ENCODE measurements at places on chromosomes 16 and 17. TPM values are rescaled to one million over a fixed set of nuclear protein-coding genes. Genes with fewer than 3 reads are reported as not detected.

DNA sequence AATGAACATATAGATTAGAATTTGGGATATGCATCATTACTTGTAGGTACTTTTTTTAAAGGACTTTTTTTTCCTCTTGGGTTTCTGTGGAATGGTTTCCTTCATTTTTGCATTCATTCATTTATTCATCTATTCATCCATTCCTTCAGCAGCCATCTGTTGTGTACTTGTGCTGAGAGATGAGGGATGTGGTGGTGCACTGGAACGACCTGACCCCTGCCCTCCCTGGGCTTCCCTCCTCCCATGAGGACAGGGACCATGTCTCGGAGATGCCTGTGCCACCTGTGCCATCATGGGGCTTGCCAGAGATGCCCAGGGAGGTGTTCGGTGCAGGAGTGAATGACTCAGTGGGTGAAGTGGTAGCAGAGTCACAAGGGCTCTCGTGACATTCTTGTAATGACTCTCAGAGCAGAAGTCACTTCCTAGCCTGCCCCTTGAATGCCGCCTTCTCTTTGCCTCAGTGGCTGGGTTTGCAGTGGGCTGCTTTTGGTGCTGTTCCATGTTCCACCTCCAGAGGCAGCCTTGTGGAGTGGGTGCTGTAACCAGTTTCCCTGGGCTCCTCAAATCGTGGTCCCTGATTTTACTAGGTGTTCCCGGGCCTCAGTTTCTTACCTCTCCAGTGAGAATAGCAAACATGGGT is 43.9 kb downstream of the CLEC16A start:
- no peak for DNase-seq

GRCh38 chr16:56389554-56389953 is 35.8 kb downstream of the AMFR start:
- peak; percentile 98 for DNase-seq

- no peak for DNase-seq
These were observed 17.4 kb upstream of the RAB11FIP4 start for GRCh38 chr17:31374094-31374447.

GRCh38 chr16:15874745-15875314 is 13.6 kb downstream of the CEP20 start:
- peak; percentile 77 for DNase-seq

GRCh38 chr16:71524566-71525553 is 1.4 kb upstream of the CHST4 start:
- peak; percentile 54 for DNase-seq

- no peak for DNase-seq
These were observed 5.2 kb upstream of the GHDC start for GRCh38 chr17:42199416-42200011.

DNA sequence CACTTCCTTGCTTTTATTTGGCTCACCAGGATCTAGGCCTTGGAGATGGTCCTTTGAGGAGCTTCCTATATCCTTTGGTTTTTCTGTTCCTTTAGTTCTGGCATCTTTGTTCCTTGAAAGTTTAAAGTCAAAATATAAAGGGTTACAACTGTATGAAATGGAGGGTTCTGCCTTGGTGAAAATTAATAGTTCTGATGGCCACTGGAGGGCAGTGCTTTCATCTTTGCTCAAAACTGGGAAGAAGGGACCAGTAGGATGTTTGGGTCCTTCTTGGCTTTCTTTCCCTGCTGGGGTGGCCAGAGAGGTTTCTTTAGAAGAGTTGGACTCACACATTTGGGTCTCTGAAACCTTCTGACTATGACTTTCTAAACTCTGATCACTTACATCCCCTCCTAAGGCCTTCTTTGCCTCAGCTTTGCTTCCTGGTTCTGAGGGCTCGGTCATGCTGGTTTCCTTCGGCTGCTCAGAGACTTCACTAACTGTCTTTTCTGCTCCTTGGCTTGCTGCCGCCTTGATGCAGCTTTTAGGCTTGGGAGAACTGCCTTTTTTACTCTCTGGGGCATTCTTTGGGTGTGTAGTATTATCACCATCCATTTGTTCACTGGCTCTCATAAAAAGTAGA is 10.9 kb upstream of the ITGA2B start:
- no peak for DNase-seq

DNA sequence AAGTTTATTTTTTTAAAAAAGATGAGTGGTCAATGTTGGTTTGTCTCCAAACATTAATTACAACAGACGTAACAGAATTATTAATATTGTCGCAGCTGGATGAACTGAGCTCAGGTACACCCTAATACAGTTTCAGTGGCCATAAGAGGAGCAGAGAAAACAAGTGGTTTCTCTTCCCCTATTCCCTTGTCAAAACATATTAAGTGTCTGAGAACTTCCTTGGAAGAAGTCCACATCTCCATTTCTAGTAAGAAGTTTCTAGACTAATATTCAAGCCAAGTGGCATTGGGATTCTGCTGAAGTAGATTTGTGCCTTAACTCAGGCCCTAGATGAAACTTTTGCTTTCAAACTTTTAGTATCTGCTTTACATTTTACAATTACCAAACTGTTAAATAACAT is 47.7 kb downstream of the GNA13 start:
- DNase-seq = no peak

DNA sequence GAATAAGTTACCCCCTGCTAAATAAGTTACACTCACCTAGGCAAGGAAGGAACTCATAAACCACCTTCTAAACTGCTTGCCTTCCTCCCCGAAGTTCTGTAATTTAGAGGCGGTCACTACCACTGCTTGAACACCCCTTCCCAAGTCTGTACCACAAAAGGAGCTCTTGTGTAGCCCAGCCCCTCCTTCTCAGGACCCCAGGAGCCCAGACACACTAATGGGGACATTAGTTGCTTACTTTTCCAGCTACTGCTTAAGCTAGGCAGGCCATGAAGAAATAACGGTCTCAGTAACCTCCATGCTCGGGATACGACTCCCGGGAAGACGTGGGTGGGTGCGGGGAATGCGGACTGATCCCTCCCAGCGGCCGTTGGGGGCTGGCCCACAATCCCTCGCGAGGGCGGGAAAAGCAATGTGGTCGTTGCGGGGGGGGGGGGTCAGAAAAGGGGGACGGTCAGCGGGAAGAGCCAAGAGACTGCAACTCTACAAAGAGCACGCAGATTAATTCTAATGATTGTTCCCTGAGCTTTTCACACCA is at the start of gene TEX14:
TSS of gene TEX14 (minus strand) at position 345 of the 538 bp plus-strand sequence. CDS start 40,044 bp downstream, outside the sequence.
- DNase-seq = no peak

- no peak for DNase-seq
These were observed 20.0 kb downstream of the MAP3K14 start for GRCh38 chr17:45296833-45297124.

DNA sequence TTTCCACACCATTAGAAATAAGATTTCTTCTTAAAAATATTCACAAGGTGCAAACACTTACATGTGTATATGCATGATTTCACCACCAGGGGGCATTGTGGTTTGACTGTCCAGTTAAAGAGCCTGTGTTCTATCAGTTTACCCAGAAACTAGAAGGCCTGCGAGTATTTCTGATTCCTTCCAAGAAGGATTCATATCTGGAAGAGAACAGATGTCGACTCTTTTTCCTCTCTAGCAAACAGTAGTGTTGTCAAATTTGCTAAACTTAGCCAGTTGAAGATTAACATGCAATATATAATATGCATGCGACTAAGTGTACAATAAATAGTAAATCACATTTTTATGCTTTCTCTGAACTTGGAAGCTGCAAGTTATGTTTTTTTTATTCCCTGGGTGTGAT is 404.1 kb downstream of the WWOX start:
- DNase-seq = no peak

DNA sequence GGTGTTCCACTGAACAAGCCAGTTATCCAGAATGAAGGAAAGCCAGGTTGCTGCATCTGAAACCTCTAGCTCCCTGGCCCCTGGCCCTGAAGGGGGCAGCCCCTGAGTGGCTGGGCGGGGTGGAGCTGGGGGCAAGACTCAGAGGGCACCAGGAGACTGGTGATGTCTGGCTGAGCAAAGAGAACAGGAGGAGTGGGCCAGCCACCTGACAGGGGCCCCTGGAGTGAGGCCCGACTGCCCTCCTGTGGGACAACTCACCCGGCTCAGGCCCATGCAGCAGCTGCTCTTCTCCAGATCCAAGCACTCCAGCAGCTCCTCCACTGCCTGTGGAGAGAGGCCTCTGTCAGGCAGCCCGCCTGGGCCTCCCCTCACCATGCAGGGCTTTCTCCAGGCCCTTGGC is 60.4 kb downstream of the PIPOX start:
- no peak for DNase-seq

- DNase-seq = peak; percentile 79
These were observed 2.2 kb upstream of the PLXDC1 start for GRCh38 chr17:39153599-39154051.

- DNase-seq = peak; percentile 56
These were observed 1.2 kb downstream of the JPT1 start for GRCh38 chr17:75152922-75153779.

GRCh38 chr17:39231591-39232551 is 6.1 kb upstream of the STAC2 start:
- peak; percentile 42 for DNase-seq

- DNase-seq = no peak
These were observed 278.5 kb downstream of the CEP112 start for GRCh38 chr17:65913326-65913850.

GRCh38 chr16:84928679-84929420 is 82.5 kb downstream of the ZDHHC7 start:
- DNase-seq = peak; percentile 79

DNA sequence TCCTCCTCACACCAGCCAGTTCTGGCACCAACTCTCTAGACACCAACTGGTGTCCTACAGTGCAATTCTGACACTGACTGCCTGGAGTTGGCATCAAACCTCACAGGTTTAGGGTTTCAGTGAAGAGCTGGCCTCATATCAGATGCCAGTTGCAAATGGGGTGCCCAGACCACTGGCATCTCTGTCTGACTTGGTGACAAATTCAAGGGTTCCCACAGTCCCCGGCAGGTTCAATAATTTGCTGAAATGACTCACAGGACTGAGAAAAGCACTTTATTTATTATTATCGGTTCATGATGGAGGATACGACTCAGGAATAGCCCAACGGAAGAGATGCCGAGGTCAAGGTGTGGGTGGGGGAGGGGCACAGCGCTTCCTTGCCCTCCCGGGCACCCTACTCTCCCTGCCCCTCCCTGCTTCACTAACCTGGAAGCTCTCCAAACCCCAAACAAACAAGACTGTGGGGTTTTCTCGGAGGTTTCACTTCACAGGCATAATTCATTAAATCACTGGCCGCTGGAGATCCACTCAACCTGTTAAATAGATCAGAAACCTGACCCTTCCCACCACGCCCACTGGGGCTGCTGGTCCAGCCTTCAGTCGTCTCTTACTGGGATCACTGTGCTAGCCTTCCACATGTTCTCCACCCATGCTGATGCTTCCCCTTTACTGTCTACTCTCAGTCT is 1.7 kb upstream of the NLRP1 start:
- DNase-seq = no peak

- DNase-seq = no peak
These were observed 20.2 kb upstream of the TOX3 start for GRCh38 chr16:52567193-52567592.

- DNase-seq = peak; percentile 97
These were observed 36.7 kb downstream of the STAT5A start for GRCh38 chr17:42325026-42325425.

Gene KRTAP4-1
- not detected for total RNA-seq

Gene CSH2
- total RNA-seq = not detected

Gene BRIP1
- 11.7 TPM for total RNA-seq

Gene CACNA1H
- 0.27 TPM for total RNA-seq

Gene PYY
- total RNA-seq = not detected

Gene SGCA
- total RNA-seq = 1.1 TPM

Gene PIK3R5
- total RNA-seq = not detected

All from MG63 (cell line).